H7 (cell line): ENCODE measurements at places on chromosomes 6 and 20. TPM values are rescaled to one million over a fixed set of nuclear protein-coding genes. Genes with fewer than 3 reads are reported as not detected.

MICB gene
- total RNA-seq = 50.3 and 55.4 TPM in 2 replicates

DCDC2 gene
- 0.18 TPM in 1 of 2 replicates, not detected in the other for total RNA-seq

MUCL3 gene
- not detected in 2 replicates for total RNA-seq

GRM1 gene
- 0.14 and 0.48 TPM in 2 replicates for total RNA-seq

RPP21 gene
- 87.2 and 103 TPM in 2 replicates for total RNA-seq

THBD gene
- total RNA-seq = 1.2 and 1.5 TPM in 2 replicates

ESR1 gene
- under 0.01 and 0.04 TPM in 2 replicates for total RNA-seq

NRM gene
- 20.7 and 23.8 TPM in 2 replicates for total RNA-seq

- peak; percentile 58 for DNase-seq
Measured at GRCh38 chr6:29926413-29927274, 15.7 kb upstream of the HLA-A start.

DNA sequence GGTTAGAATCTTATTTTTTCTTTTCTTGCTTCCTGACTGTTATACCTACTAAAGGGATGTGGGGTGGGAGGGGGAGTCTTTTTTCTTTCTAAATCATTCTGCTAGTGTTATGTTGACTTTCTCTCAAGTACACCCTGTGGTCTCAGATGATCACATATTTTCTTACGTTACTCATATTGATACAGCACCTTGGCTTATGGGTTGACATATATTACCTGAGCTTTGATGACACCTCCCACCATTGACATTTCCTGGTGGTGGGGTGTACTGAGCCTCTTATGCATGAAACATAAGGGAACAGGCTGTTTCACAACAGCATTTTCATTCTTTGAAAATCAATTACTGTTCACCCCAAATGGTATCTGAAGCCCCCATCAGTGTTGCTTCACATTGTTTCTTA lies 169.8 kb downstream of the MMS22L start:
- DNase-seq = no peak

DNA sequence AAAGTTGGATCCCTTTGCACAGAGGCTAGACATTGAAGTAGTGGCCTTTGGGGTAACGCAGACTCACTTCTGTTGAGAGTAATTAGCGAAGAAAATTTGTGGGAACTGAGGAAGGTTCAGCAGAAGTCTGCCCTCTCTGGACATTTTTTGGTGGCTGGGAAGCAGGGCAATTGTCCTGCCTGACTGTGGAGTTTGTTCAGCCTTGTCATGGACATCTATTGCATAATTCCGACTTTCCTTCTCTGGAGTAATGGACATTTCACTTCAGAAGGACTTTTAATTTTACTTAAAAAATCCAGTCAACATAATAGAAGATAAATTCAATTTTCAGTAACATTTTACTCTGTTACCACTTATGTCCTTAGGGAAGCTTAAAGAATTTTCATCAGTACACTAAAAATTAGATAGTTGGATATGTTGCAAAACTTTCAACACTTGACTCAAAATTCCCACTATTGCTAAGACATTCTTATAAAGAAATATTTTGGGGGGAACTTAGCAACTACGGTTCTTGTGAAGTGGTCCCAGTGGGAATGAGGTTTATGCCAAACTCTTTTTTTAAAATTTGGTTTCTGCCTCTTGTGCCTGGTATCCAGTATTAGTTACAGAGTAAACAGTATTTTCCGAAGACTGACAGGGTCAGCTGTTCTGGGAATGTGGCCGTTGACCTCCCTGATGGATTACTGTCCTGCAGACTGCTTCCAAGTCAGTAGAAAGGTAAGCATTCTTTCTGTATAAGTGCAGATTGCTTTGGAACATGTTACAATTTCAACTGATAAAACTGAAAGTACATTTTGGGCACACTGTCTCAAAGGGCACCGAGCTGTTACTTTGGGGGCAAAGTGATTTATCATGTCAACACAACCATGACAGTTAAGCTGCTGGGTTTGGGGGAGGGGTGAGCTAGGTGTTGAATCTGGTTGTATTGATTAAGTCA lies 100.6 kb upstream of the MLIP start:
- no peak for DNase-seq

DNA sequence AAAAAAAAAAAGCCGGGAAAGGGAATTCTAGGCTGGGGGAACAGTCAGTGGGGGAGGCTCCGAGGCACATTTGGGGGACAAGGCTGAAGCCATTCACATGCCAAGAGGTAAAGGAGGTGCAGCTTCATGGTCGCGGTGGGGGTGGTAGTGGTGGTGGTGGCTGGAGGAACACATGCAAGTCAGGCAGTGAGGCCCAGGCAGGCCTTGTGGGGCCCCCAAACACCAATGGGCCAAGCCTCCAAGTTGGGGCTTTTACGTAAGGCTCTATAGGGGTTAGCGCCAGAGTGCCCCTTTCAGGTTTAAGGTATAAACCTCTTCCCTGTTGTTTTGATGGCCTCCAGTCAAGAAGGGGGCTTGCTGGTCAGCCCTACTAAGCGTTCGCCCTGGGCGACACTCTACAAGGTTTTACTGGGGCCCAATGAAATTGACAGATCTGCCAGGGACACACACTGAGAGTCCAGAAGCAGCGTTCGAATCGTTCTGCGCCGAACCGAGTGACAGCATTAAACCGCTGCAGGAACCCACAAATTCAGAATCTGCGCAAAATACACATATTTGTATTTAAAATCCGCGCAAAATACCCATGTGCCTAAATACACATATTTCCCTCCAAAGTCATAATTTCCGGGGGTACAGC lies 818 bp upstream of the AP5S1 start:
- peak; percentile 37 for DNase-seq

GRCh38 chr6:150016324-150017185 lies 8.8 kb downstream of the RAET1L start:
- peak; percentile 78 for DNase-seq

- no peak for DNase-seq
Measured at GRCh38 chr20:55424968-55425367, 580.4 kb downstream of the CBLN4 start.
